Stimulated activated CD4-positive, alpha-beta T cell treated with anti-CD3 and anti-CD28 coated beads, Interleukin-2, amount 100 ng/mL, for 24 hours (primary cell): ENCODE measurements at places on chromosomes 6 and 20.

DNA sequence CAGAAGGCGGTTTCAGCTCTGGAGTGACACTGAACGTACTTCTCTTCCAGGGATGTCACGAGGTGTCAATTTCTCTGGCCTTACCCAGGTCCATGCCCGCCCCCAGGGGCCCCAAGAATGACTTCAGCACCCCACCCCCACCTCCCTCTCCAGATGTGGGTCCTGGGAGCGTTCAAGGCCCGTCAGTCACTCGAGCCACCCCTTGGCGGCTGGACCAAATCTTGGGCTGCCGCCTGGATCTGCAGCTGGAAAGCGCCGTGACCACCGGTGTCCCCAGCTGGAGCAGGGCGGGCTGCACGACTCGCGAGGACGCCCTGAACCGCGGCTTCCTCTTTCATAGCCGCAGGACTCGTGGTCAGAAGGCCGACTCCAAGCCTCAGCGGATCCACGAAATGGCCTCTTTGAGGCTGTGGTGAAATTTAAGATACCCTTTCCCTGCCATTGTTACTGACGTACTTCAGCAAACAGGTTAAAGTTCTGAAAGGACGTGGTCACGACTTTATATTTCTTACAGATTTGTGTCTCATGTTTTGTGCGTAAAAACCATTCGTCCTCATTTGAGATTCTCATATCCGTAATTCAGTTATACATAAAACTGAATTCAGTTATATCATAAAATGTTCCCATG lies 29.3 kb downstream of the TRIM38 start:
- peak; percentile 39 for DNase-seq

- DNase-seq: no peak
These were observed 193.0 kb downstream of the GJA10 start for GRCh38 chr6:90087106-90087833.

- DNase-seq: no peak
These were observed 15.1 kb upstream of the PPP1R16B start for GRCh38 chr20:38790200-38791053.

- no peak for DNase-seq
These were observed 191.5 kb downstream of the PREX1 start for GRCh38 chr20:48636301-48636700.

- DNase-seq: no peak
These were observed 118.7 kb downstream of the HFE start for GRCh38 chr6:26205625-26206574.

DNA sequence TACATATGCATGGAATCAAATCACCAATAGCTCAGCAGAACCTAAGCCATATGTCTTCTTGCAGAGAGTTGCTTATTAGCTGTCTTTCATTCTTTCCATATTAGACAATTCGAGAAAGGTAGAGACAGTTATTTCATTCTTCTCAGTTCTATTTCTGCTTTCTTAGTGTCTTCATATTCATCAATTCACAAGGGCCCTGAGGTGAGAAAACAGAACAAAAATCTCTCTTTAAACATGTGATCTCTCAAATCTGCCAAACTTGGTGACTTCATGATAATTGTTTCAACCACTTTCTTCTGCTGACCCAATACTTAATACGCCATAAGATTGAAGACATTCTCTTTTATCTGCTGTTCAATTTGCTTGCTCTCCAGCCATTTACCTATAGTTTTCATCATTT lies 229.7 kb upstream of the MARCKS start:
- DNase-seq: no peak

GRCh38 chr6:126227833-126228702 lies 111.8 kb upstream of the CENPW start:
- DNase-seq: no peak

- no peak for DNase-seq
These were observed 7.5 kb downstream of the TOMM34 start for GRCh38 chr20:44952731-44953130.

- DNase-seq: no peak
These were observed 202.3 kb downstream of the OGFRL1 start for GRCh38 chr6:71490876-71491275.

- DNase-seq: no peak
These were observed 45.5 kb downstream of the PCNA start for GRCh38 chr20:5074232-5074674.

GRCh38 chr6:4606821-4607704 lies 169.1 kb upstream of the CDYL start:
- no peak for DNase-seq

GRCh38 chr6:67541586-67541985 lies 1093.5 kb upstream of the ADGRB3 start:
- no peak for DNase-seq

DNA sequence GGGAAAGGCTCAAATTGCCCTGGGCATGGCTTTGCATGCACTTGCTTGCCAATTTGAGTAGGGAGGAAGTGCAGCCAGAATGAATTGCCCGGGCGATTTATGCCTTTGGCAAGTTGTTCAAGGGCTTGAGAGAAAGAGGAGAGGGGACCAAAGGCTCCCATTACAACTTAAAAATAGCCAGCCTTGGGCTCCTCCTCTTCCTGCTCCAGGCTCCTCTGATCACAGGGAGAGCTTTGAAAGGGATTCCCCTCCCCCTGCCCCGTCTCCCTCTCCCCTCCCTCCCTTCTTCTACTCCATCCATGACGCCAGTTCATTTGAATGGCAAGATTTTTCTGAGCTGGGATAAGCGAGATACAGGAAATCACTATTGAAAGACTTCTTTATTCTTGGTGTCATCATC lies 304.9 kb upstream of the JAG1 start:
- DNase-seq: no peak

DNA sequence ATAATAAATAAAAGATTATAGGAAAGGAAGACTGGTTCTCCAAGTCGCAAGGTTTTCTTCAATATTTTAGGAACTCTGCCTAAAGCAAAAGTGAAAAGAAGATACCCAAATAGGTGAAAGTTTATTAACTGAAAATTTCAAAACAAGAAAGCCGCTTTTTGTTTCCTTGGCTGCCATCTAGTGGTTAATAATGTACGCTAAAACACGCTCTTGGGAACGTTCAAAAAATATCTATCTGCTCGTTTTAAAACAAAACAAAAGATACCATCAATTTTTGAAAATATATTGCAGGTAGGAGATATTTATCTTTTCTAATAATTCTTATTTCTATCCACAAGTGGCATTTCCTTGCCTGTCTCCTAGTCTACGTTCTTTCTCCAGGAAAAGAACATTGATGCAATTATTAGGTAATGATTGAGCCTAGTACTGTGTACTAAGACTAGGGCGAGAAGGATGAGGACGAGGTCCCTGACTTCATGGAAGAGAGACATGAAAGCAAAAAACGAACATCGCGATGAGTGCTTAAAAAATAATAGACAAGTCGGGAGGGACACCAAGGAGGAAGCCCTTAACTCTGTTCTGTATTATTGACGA lies 97.2 kb downstream of the SPTLC3 start:
- DNase-seq: no peak

DNA sequence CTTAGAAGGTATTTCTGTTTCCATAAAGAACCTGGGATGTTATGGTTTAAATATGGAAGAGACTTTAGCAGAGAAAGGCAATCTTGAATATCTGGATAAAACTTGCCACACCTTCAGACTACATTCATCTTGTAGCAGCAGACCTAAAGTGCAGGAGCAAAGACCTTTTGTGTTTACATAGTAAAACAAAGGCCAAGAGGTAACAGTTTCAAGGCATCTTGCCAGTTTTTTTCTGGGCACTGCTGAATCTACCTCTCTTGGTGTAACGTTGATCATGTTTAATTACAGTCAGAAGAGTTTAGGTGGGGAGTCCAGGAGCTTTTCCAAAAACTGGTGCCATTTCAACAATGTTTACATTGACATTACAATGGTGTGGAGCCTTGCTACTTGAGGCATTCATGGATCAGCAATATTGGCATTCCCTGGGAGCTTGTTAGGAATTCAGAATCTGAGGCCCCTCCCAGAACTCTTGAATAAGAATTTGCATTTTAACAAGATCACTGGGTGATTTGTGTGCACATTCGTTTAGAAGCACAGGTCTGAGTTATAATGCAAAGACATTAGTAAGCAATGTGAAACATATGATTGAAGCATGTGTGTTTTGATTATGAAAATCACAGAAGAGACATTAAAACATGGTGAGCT lies 94.5 kb downstream of the F13A1 start:
- no peak for DNase-seq

DNA sequence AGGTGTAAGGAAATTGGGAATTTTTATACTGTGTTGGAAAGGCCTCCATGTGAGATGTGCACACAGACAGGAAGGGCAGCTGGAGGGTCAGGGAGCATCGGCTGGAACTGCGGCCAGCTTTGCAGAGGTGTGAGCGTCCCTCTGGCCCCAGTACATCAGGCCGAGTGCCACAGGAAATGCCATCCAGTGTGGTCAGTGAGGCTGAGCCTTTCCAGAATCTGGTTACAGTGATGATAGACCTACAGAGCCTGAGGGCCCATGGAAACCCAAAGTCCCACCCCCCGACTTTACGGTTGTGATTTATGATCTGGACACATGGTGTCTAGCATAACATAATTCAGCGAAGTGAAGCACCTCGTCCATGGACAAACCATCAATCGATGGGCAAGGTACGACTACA lies 137.3 kb upstream of the PDE10A start:
- DNase-seq: no peak

- DNase-seq: no peak
These were observed 111.6 kb downstream of the BFSP1 start for GRCh38 chr20:17419479-17420041.

GRCh38 chr20:52577696-52578095 lies 386.1 kb upstream of the ZFP64 start:
- DNase-seq: no peak

DNA sequence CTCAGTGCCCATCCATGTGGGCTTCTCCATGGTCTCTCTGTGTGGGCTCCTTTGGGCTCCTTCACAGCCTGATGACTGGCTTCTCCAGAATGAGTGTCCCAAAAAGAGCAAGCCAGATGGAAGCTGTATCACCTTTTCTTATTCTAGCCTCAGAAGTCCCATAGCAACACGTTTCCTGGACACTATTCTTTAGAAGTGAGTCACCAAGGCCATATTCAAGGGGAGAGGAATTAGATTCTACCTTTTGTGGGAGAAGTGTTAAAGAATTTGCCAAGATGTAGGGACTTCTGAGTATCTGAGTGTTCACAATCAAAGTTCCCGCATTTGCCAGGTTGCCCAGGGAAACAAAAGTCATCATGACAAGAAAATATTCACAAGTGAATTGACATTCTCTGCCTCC lies 20.7 kb upstream of the TBC1D22B start:
- DNase-seq: no peak

DNA sequence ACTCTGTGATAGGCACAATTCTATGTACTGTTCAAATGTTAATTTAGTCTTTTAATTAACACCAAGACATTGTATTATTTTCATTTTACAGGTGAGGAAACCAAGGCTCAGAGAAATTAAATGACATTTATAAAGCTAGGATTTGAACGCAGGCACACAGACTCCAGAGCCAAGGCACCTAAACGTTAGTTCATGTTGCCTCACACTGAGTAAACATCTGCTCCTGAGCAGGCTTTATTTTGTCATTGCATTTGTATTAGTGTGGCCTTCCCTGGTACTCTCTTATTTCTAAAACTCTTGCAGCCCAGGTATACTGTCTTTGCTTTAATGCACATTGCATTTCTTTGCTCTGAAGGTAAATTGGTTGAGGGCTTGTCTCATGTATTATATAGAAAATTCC lies 263.1 kb upstream of the FLRT3 start:
- DNase-seq: no peak

- no peak for DNase-seq
These were observed 1.8 kb downstream of the CDH4 start for GRCh38 chr20:61253640-61254511.

DNA sequence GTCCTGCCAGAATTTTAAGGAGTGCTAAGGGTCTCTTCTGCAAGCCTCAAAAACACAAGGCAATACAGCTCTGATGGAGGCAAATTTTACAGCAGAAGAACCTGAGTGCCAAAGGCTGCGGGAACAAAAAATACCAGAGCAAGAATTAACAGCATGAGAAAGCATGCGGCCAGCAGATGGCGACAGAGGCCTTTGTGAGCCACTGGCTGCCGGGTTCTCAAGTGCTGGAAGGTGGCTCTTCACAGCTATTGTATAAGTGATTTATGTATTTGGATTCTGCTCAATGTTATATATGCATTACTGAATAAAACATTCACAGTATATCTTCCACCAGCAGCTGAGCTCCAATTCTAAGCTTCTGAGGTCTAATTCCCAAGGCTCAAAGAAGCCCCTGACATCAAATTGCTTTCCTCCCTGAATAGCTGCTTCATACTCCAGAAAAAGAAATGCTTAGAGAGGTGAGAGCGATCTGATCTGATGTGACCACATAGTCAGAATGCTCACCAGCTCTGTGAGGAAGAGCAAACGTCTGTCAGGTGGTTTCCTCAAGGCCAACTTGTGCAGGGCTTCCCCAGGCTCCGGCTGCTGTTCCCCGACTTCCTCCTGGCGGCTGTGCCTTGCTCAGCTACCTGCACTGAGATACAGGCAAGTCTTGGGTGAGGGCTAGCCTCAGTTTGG lies 58.6 kb downstream of the PPP1R3G start:
- DNase-seq: peak; percentile 89

- DNase-seq: no peak
These were observed 66.3 kb upstream of the DST start for GRCh38 chr6:56708810-56709597.

DNA sequence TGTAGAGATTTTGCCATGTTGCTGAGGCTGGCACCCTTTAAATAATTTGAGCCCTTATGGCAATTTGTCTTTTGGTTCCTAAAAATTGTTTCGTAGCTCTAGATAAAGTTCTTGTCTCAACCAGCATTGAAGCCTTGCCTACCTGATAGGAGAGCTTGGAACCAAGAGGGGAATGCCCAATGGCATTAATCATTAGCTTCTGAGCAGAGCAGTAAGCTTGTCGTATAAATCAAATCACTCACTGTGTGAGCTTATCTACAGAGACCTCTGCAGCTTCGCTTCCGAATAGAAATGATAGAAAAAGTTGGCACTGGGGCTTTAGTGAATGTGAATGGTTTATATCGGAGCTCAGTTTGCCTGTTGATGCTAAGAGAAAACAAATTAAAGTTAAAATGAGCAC lies 10.7 kb downstream of the ANKRD6 start:
- DNase-seq: no peak

GRCh38 chr6:169008641-169009257 lies 244.9 kb downstream of the THBS2 start:
- DNase-seq: no peak

DNA sequence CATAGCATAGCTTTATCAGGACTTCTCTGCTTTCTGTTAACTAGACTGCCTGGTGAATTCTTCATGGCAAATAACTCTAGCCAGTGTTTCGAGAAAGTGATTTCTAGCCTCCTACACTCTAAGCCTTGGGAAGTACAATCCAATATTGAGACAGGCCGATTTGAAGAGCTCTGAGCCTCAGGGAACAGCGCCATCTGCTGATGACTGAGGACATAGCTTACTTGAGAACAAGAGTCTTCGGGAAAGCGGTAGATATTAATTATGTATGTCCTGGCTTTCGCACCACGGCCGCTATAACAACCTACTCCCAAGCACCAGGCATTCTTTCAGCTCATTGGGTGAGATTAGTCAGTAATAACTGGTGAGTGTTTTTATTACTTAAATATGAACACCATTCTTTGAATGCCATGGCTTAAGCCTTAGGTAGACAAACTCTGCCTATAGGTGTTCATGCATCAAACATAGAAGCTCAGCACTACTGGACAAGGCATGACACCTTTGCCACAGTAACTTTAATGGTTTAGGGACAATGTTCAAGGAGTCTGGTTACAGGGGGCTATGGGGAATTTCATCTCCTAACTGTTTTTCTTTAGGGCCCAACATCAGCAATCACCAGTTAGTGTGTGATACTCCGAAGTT lies 518.6 kb downstream of the BMP2 start:
- peak; percentile 20 for DNase-seq
